ENCODE measurements at places on chromosomes 7 and 10. TPM values are rescaled to one million over a fixed set of nuclear protein-coding genes. Genes with fewer than 3 reads are reported as not detected.

OR2A5 gene
- total RNA-seq = not detected

GDF2 gene
- total RNA-seq = not detected

PTEN gene
- total RNA-seq = 59.9 TPM

INA gene
- not detected for total RNA-seq

PRRT4 gene
- total RNA-seq = 0.65 TPM

KIAA1549 gene
- 0.16 TPM for total RNA-seq

OR6V1 gene
- total RNA-seq = not detected

CTAGE8 gene
- total RNA-seq = not detected

ADCY1 gene
- 0.44 TPM for total RNA-seq

HOXA7 gene
- total RNA-seq = 0.67 TPM

GBX1 gene
- total RNA-seq = not detected

TBX20 gene
- 0.19 TPM for total RNA-seq

NEUROG3 gene
- not detected for total RNA-seq

CYP2C19 gene
- total RNA-seq = not detected

ADRB1 gene
- total RNA-seq = 0.30 TPM

HPSE2 gene
- total RNA-seq = 0.18 TPM

DNA sequence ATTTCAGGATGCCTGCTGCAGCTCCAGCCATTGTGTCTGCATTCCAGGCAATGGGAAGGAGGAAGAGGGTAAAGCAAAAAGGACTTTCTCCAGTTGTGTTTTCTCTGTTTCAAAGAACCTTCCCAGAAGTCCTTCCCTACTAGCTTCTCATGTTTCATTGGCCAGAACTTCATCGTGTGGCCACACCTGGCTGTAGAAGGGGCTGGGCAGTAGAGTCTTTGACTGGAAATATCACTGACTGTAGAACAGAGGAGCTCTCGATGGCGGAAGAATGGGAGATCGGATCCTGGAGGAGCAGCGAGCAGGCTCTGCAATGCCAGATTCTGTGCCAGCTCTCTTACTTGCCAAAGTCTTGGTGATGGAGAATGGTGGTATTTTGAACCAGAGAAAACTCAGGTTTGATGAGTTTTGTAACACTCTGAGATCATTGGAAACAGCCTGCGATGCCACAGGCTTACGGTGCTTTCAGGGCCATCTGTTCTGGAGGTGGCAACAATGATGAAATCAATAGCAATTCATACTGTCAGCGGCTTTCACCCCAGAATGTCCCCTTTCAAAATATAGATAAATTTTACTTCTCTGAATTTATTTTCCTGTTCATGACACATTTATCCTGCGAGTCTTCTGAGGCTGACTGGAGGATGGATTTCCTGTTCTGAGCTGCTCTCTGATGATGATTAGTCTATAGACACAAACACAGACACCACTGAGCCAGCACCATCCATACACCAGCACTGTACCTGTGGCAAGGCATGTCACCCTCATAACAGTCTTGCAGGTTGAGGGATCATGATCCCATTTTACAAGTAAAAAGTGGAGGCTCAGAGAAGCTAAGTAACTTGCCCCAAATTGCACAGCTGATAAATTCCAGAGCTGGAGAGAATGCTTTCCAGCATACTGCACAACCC is 204.2 kb downstream of the EMX2 start:
- no peak for DNase-seq

DNA sequence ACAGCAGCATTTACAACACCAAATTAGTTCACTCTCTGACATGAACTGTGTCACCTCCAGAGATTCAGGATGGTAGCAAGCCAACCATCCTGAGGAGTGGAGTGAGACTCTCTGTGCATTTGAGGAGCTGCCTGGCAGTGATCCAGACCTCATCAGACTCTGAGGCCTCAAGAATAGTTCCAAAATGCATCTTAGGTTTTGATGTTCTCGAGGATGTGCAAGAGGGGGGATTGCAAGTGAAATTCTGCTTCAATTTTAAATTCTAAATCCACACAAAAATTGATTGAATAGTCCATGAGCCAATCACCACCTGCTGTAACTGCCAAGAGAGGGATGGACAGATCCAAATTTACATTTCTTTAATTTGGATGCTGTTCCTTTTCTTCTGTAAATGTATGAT is 49.7 kb downstream of the SLK start:
- DNase-seq = no peak

GRCh38 chr7:136728945-136729344 is 139.5 kb upstream of the CHRM2 start:
- no peak for DNase-seq

- no peak for DNase-seq
Observed at GRCh38 chr10:10598297-10598696, 419.4 kb upstream of the CELF2 start.

GRCh38 chr7:67451306-67451705 is 454.7 kb downstream of the TYW1 start:
- no peak for DNase-seq

DNA sequence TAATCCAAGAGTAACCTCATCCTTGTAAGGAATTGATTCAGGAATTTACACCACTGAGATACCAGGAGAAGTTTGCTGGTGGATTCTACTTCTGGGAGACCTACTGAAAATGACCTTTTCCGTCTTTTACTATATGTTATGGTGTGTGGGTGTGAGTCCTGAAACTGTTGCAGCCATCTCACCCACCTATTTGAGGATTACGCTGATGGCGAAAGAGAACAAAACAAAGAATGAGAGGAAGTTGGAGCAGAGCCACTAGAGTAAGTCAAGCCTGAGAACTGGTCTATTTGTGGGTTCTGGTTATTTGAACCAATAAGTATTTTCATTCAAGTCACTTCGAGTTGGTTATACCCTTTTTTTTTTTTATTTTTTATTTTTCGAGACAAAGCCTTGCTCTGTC is 12.7 kb upstream of the ABCC2 start:
- DNase-seq = no peak

- DNase-seq = no peak
Observed at GRCh38 chr10:51075043-51075872, 971 bp downstream of the PRKG1 start.

DNA sequence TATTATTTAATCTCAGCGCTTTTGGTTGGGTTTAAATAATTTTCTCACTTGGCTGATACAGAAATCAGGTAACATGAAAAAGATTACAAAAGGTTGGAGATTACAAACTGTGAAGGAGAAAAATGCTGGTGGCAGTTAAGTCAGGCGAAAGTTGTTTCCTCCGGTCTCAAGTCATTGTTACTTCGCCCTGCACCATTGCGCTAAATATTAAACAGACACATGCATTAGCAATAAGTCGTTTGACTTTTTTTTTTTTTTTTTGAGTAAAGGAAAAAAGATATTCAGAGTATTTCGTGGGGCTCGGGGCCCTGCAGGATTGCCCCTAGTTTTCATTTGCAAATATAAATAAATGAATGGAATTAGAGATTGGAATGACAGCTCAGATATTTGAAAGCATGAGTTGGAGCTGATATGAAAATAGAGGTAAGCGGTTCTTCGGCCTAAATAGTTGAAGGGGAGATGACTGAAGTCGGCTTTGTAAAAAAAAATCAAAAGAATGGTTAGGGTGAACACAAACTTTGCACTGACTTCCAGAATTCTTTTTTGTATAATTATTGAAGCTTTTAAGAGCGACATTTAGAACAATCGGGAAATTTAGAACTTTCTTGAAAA is 914 bp downstream of the SDHAF3 start:
- DNase-seq = no peak

DNA sequence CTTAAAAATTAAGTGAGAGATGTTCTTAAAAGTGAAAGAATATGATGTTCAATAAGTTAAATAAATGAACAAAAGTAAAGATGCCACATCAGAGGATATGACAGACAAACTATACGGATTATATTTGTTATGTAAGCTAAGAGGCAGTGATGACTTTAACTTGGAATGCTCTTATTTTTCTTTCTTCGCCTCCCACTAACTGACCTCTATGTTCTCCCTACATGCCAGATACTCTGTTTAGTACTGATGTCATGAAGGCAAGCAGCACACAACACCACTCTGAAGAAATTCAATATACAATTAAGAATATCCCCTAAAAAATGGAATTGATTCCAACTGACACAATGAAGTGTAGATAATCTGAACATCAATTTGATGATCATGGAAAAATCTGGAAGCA is 223.4 kb downstream of the DOCK4 start:
- no peak for DNase-seq

DNA sequence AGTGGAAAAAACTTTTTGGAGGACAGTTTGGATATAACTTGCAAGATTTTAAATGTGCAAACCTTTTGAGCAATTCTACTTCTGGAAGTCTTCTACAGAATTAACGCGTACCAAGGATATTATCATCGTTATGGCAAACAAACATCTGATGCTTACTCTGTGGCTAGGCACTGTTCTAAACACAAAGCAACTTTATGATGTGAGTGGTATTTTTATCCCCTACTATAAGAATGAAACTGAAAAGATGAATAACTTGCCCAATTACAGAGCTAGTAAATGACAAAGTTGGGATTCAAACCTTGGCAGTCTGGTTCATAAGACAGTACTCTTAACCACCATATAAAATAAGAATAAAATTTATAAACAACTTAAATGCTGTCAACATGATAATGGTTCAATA is 15.8 kb downstream of the ASZ1 start:
- DNase-seq = no peak

DNA sequence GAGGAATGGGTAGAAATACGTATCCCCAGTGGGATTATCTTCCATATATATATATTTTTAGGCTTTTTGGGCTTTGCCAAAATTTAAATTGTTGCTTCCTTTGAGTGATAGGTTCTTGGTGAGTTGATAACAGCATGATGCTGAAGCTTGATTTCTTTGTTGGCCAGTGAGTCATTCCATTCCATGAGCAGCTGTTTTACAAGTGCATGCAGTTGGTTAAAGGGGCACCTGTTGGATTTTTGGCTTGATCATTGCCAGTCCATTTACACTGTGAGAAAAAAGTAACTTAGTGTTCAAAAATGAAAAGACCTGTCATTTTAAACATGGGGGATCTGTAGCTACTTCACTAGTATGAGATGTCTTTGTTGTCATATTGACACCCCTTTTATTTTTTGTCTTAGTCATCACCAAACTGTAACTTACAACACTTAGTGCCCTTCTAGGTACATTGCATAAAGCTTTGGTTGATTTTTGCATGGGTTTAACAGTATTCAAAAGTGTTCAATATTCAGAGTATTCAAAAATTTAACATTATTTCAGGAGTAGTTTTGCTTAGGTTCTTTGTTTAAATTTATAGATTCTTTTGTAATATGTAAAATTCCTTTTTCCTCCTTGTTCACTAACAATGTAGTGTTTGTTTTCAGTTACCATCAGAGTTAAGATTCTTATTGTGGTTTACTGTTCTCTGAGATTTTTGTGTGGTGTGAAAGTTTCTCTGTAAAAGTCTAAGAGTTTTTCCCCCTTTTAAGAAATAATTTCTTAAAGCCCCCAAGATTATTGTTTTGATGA is 8.8 kb downstream of the AKAP9 start:
- no peak for DNase-seq

- no peak for DNase-seq
Observed at GRCh38 chr10:4062072-4062471, 277.1 kb upstream of the KLF6 start.

DNA sequence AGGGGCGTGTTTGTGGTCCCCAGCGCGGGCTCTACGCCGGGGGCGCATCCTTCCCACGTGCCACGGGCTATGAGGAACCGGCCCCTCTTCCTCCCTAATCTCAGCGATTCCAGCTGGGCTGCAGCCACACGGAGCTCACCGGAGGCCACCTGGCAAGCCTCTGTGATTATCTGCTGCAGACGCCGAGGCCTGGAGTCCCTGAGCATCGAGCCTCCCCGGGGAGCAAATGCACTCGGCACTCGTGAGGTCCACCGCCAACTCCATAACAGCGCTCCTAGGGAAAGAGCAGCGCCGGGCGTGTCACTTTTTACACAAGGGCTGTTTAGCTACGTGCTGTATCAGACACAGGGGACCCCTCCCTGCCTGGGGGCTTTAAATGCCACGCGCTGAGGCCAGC is 101.2 kb downstream of the DYNC2I1 start:
- peak; percentile 16 for DNase-seq

- DNase-seq = no peak
Observed at GRCh38 chr7:43639858-43640491, 57.1 kb downstream of the STK17A start.

GRCh38 chr7:55288070-55288824 is 76.9 kb upstream of the LANCL2 start:
- DNase-seq = no peak

GRCh38 chr10:114920459-114920858 is 17.5 kb upstream of the TRUB1 start:
- DNase-seq = no peak

- no peak for DNase-seq
Observed at GRCh38 chr7:141676618-141677017, 25.3 kb downstream of the DENND11 start.

DNA sequence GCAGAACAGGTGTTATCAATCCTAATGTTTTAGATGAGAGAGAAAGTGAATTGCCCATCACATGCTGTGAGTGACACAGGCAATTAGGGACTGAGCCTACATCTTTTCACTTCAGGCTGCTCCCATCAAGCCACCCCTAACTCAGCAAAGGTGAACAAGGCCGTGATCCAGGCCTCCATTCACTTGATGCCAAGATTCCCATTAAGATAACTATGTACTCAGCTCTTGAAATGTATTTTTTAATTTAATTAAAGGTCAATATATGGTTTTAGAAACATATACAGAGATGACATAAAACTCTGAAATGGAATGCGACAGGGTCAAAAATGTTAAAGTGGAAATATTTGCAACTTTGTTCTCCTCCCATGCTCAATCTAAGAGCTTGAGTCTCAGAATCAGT is 27.9 kb upstream of the UBE2H start:
- no peak for DNase-seq

GRCh38 chr7:37054624-37055241 is 330.4 kb upstream of the AOAH start:
- DNase-seq = no peak

DNA sequence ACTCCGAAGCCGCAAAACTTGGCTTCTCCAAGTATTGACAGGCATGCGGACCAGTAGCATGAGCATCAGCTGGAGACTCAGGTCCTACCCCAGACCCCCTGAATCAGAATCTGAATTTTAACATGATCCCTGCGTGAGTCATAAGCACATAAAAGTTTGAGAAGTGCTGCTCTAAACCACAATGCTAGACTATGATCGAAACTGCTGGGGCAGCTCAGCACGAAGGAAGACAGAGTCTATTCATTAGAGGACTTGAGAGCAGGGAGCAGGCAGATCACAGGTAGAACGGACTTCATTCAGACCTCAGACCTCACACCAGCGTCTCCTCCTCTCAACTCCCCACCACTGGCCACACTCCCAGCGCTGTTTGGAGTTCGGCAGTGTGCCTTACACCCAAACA is 16.9 kb downstream of the CAMK2G start:
- no peak for DNase-seq
